ENCODE measurements at places on chromosomes 2 and 18. TPM values are rescaled to one million over a fixed set of nuclear protein-coding genes. Genes with fewer than 3 reads are reported as not detected.

The MALT1 gene
- total RNA-seq = 24.7 TPM

- no peak for DNase-seq
Measured at GRCh38 chr2:172836347-172836821, 100.7 kb downstream of the RAPGEF4 start.

The CSRNP3 gene
- 12.0 TPM for total RNA-seq

DNA sequence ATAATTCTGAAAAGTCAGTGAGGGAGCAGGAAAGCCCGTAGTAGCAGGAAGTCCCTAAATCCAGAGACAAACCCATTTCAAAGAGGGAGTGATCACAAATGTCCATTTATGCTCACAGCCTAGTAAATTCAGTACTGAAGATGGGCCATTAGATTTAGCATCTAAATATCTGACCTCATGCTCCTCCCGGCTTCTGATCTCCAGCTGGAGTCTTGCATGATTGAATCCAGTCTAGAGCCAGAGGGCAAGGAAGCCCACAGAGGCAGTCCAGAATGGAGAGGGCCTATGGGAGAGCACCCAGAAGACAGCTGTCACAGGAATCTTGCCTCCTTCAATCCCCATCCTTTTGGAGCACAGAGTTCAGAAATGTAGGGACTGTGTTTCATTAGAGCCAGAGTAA lies 16.0 kb upstream of the ST8SIA3 start:
- DNase-seq = no peak

The FAM237A gene
- not detected for total RNA-seq

- DNase-seq = no peak
Measured at GRCh38 chr18:5842653-5843052, 52.7 kb downstream of the TMEM200C start.

The DES gene
- 211 TPM for total RNA-seq

- no peak for DNase-seq
Measured at GRCh38 chr2:97742381-97742847, 29.0 kb downstream of the ZAP70 start.

- no peak for DNase-seq
Measured at GRCh38 chr2:65576861-65577601, 144.6 kb upstream of the SPRED2 start.

The SP140 gene
- total RNA-seq = 2.0 TPM

DNA sequence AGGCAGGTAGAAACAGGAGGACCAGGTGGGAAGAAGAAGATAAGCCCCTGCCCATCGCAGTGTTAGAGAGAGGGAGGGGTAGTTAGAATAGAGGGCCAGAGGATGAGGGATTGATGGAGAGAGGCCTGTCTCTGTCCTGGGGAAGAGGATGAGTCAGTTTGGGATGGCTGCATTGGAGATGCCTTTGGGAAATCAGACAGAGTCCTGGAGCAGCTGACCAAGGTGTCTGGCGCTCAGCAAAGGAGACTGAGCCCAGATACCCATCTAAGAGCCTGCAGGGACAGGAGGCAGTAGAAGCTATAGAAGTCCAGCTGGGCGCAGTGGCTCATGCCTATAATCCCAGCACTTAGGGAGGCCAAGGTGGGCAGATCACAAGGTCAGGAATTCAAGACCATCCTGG lies 177.8 kb upstream of the HAAO start:
- no peak for DNase-seq

GRCh38 chr2:42974721-42975717 lies 182.6 kb upstream of the HAAO start:
- peak; percentile 92 for DNase-seq

The ASB18 gene
- total RNA-seq = not detected

- no peak for DNase-seq
Measured at GRCh38 chr18:31774477-31774785, 13.8 kb upstream of the SLC25A52 start.

The PPM1G gene
- 47.1 TPM for total RNA-seq

Measured in ovary (tissue), 10 donors.